ENCODE measurements at places on chromosomes 5 and 9.

GRCh38 chr9:107299437-107299836, 16.4 kb downstream of the RAD23B start:
- peak; percentile 37 for DNase-seq

DNA sequence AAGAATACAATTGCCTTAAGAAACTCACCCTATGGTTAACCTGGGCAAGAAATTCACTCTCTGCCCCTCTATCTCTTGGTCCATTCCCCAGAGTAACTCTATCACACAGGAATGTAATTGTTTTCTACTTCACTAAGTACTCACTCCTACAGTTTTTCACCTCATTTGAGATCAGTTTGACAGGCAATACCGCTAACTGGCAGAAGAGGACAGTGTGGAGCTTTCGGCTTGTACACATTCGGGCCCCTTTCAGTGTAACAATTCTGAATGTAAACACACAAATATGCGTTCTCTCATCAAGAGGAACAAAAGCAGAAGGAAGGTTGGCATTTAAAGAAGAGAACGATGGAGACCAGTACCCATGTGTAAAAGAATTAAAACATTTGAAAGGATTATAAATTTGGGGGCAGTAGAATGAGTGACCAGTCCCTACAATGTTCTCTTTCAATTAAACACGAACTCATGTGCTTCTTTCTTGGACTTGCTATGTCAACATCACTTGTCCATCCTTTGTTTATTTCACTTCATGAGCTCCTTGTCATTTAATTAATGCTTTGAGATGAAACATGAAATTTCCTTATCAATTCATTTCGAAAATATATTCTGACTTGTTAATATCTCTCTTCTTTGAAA, 188.5 kb upstream of the GRAMD2B start:
- DNase-seq = peak; percentile 33

DNA sequence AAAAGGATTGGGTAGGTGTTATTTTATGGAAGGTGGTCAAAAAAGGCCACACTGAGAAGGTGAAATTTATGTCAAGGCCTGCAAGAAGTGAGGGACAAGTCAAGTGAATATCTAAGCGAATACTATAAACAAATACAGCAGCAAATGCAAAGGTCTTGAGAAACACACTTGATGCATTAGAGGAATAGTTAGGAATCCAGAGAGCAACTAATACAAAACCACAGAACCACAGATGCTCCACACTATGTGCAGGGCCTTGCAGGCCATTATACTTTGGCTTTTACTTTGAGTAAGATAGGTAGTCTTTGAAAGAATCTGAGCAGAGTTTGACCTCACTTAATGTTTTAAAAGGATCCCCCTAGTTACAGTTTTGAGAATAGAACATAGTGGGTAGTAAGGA, 4.6 kb downstream of the ZNF622 start:
- DNase-seq = peak; percentile 38

GRCh38 chr5:170423692-170424091, 34.5 kb upstream of the KCNMB1 start:
- DNase-seq = no peak

- DNase-seq = no peak
Observed at GRCh38 chr9:133252301-133253020, 22.5 kb downstream of the ABO start.

- no peak for DNase-seq
Observed at GRCh38 chr5:180204276-180204819, 4.7 kb downstream of the RASGEF1C start.

DNA sequence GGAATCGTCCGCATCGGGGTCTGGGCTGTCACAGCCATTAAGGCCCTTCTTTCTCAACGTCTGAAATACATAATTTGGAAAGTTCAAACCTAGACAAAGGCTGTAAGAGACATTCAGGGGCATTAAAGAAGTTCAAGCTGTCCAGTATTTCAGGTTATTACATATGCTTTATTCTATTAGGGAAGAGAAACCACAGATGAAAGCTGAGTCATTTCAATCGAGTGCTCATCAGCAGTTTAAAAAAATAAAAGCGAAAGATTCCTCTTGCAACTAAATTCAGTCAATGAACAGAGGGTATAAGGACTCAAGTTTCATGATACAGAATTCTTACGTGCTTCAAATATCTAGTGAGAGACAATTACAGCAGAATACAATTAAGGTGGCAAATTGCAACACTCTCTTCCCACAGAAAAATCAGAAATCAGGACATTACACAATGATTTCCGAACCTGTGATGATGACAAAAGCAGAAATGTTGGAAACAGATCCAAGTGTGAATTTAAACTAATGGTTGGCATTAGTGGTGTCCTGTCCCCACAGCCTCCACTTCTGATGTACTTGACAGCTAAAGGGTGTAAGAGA, 121.6 kb downstream of the MEF2C start:
- peak; percentile 33 for DNase-seq

GRCh38 chr5:157449011-157449723, 10.8 kb upstream of the NIPAL4 start:
- DNase-seq = no peak

DNA sequence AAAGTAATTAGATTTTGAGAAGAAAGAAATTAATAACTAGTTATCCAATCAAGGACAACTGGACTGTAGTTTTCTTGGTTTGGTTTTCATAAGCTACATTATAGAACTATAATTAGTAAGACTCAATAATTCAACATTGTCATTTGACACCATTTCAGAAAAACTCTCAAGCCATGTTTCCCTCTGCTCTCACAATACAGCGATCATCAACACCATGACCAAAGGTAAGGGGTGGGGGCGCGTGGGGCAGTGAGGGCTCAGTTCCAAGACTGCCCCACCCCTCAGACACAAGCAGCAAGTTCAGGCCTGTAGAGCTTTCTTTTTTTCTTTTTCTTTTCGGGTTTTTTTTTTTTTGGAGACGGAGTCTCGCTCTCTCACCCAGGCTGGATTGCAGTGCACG, 6.4 kb downstream of the CMBL start:
- DNase-seq = no peak

GRCh38 chr5:6745706-6746222, 32.5 kb downstream of the TENT4A start:
- peak; percentile 71 for DNase-seq

- DNase-seq = no peak
Observed at GRCh38 chr5:83000428-83000827, 76.8 kb downstream of the TMEM167A start.

GRCh38 chr5:93078082-93079038, 502.7 kb downstream of the NR2F1-AS1 start:
- DNase-seq = peak; percentile 97
